ENCODE measurements at places on chromosomes 2 and 18.

DNA sequence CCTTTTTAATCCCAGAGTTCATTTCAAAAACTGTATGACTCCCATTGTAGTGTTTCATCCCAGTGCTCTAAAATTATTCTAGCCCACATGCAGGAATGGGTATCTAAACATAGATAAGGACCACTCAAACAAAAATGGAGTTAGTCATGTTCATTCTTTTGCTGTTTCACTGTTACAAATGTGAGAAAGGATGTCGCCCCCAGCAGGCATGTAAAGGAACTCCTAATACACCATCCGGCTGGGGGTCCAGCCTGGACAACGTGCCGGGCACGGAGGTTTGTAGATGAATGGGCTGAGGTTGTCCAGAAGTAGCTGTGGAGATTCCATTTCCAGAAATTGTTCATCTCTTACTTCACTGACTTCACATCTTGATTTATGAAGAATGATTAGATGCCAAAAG is 101.9 kb upstream of the RAB12 start:
- no peak for DNase-seq

DNA sequence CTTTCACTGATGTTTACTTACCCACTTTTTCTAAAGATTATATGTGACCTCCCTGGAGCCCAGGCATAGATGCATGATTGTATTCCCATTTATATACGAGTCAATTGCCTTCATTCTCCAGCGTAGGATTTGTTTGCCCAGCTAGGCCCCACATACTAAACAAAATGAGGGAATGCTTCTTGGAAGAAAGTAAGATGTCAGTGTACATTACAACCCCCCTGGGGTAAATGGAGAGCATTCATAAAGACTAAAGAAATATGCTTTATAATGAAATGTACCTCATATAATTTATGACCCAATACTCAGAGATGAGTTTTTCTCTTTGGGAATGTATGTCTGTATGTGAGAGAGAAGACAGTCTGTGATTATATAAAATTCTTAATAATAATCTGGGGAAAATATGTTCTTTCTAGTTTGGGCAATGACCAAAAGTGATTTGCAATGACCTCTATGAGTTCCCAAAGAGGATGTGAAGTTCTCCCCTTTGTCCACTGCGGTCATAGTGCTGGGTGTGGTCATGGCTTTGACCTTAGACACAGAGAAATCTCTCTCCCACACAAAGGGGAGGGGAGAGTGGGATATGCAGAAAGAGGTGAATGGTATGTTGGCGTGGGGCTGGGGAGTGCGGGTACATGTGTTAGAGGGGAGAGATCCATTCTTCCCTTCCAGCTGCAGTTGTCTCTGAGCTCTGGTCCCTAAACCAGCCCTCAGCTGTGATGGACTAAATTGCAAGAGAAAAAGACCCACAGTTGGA is 175.6 kb downstream of the EN1 start:
- DNase-seq, result no peak

- no peak for DNase-seq
These were observed 54.9 kb downstream of the XRCC5 start for GRCh38 chr2:216164087-216164486.

DNA sequence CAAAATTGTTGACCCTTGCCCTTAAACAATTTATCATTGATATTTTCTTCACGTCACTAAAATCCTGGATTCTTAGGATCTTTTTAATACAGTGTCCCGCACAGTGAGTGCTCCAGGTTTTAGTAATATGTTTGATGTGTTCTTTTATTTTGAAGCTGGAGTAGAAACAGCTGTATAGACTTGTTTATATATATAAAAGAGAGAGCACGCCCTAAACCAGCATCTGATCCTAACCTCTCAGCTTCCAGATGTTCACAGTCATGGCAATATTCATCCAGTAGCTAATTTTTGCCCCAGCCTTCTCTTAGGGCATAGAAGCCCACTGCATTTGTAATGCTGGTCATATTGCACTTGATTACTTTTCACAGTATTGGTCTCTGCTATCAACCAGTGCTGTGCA is 170.0 kb upstream of the EPAS1 start:
- DNase-seq, result no peak

- no peak for DNase-seq
These were observed 106.6 kb downstream of the FHOD3 start for GRCh38 chr18:36403896-36404820.

- no peak for DNase-seq
These were observed 62.3 kb upstream of the TMEM178A start for GRCh38 chr2:39603436-39603835.

- no peak for DNase-seq
These were observed 54.6 kb upstream of the TWIST2 start for GRCh38 chr2:238793306-238793705.

DNA sequence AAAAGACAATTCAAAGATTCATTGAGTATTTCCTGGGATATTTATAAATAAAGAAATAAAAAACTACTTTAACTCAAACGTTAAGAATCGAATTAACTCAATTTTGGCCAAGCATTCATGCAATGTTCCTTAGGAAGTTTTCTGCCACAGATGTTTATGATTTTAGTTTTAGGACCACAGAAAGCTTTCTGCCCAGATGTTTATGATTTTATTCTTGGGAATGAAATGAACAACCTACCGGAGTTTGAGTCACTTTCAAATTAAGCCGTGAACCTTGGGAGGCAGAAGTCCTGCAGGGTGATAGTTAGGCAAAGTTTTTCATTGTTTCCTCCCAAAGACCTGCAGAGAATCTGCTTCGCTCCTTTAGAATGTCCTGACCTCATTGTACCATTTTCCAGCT is 34.7 kb upstream of the MBP start:
- DNase-seq, result no peak

- DNase-seq, result no peak
These were observed 108.4 kb downstream of the CAMKMT start for GRCh38 chr2:44470151-44470550.

DNA sequence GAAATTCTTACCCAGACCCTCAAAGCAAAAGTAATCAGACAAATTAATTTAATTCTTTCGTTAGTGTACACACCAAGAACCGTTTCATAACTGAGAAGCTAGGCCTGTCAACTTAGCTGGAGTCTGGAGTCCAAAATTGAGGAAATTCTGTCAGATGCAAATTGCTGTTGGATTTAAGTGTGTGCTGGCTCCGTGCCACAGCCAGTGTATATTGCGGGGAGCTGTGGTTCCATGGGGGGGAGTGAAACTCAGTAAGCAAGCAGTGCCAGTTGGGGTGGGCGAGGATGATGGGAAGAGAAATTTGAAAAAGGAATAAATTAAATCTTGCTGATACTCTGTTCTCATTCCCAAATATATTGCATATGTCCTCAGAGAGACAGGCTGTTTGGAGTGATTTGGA is 4.0 kb downstream of the ARPC2 start:
- no peak for DNase-seq

GRCh38 chr18:80154293-80154692 is 45.2 kb downstream of the ADNP2 start:
- no peak for DNase-seq

DNA sequence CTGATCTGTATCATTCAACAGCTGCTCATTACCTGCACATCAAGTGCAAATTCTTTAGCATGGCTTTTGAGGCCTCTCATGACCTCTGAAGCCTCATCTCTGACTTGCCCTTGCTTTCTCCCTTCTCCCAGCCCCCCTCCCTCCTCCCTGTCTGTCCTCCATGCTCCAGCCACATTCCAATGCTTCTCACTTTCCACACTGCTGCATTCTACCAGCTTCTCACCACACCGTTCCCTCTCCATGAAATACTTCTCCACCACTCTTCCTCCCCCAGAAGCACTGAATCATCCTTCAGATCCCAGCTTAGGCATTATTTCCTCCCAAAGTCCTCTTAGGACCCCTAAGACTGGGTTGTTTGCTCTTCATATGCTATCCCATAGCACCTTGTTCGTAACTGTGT is 26.9 kb downstream of the GCG start:
- DNase-seq, result no peak

DNA sequence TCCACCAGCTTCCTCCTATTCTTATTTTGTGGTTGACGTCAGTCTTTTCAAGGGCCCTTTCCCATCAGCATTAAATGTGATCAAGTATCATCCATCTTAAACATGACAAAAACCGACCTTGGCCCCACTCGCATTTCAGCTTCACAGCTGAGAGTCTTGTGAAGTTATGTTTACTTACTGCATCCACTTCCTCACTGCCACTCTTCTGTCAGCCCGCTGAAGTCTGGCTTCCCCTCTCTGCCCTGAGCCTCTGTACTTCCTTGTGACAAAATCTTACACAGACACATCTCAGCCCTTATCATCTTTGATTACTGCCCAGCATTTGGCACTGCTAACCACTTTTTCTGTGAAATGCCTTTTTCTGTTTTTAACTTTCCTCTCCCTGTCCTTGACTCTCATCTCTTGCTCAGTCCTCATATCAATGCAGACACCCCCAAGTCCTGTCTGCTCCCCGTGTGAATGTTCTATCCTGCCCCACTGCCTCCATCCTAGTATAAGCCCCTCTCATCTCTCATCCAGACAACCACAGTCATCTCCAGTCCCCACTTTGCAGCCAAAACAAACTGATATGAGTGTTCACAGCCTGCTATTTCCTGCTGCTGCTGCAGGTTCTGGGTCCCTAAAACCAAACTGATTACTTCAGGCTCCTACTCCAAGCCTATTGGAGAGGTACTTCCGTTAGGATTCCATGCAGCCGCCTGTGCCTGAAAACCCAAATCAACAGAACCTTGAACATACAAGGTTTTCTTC is 31.4 kb downstream of the FOSL2 start:
- no peak for DNase-seq

DNA sequence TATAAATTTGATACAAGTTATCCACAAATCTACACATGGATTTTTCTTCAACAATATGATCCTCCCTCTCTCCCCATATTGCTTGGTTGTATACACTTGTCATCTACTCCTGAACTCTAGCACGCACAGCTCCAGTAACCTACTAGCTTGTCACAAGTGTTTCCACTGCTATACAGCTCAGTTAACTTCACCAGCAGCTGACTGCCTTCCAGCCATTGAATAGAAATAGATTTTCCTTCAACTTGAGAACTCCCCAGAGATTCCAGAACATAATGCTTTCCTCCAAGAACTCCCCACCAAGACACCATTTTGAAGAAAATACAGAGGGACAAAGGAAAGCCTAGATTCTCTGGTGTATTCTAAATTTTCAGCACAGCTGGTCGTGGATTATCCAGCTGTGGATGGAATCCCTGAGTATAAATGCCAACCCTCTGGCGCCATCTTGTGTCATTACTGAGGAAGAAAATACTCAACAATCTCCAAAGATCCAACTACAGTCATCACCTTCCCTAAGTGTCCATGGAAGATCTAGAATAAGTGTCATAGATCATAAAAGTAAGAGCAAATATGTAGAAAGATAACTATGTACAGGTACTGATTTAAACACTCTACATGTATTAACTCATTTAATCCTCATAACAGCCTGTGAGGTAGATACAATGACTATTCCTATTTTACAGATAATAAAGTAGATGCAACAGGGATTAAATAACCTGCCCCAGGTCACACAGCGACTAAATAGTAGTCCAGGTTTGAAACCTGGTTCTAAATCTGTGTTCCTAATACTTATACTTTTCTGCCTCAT is 156.7 kb downstream of the ARHGAP28 start:
- DNase-seq, result no peak

GRCh38 chr2:119283873-119284331 is 60.3 kb downstream of the STEAP3 start:
- DNase-seq, result no peak

DNA sequence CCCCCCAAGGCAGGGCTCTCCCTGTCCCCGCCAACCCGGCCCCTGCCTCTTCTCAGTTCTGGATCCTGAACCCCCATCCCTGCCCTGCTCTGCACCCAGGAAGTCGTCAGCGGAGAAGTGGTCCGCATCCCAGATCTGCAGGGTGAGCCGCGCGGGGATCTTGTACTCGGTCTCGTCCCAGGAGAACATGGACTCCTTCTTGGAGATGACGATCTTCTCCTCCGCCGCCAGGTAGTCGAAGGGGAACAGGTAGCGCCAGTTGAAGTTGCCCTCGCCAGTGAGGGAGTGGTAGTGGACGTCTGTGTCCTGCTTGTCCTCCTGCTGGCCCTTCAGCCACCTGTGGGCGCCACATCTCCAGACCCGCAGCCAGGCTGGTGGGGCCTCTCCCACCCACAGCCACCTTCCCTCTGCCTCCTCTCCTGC is 16.3 kb downstream of the OTOF start:
- DNase-seq, result no peak

- no peak for DNase-seq
These were observed 327.6 kb downstream of the NCKAP5 start for GRCh38 chr2:133240491-133241223.

- no peak for DNase-seq
These were observed 218.3 kb upstream of the SMAD7 start for GRCh38 chr18:49169037-49169521.

DNA sequence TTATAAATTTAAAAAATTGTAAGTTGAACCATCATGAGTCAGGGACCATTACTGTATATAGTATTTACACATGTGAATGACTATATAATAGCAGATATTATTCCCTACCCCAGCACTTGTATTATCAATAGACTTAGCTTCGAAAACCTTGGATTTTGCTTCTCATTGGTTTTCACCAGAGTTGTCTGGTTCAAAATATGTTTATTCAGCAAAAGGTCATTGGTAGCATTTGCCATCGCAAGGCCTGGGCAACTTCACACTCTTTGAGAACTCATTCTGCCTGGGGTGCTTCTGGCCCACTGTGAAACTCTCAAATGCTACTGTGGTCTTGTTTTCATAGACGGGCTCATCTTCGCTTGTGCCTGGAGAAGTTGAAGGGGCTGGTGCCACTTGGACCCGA is 20.1 kb downstream of the MXD1 start:
- DNase-seq, result no peak

GRCh38 chr2:28219758-28220368 is 172.8 kb upstream of the FOSL2 start:
- no peak for DNase-seq

DNA sequence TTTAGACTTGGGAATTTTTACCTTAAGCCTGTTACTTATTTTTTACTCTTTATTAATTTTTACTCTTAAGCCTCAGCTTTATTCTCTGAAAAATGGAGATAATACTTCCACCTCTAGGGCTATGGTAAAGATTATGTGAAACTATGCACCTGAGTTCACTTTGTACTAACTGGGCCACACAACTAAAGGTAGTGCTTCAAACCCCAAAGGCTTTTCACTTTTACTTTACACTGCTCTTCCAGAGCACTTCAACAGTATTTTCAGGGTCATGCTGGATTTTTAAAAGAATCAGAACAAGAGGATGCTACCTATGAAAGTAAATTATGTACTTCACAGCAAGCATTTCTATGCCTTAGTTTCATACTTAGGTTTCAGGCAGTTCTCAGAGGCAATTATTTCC is 27.8 kb downstream of the MEX3C start:
- DNase-seq, result no peak
